ENCODE measurements at places on chromosomes 16 and 17. TPM values are rescaled to one million over a fixed set of nuclear protein-coding genes. Genes with fewer than 3 reads are reported as not detected.

- DNase-seq, result no peak
Observed at GRCh38 chr16:53093162-53093744, 38.5 kb downstream of the CHD9 start.

The CDT1 gene
- 140 TPM for total RNA-seq

The KRT33A gene
- not detected for total RNA-seq

GRCh38 chr17:6914711-6915110 is 81.1 kb upstream of the ALOX12 start:
- no peak for DNase-seq
